T47D (cell line): ENCODE measurements at places on chromosomes 7 and 10.

DNA sequence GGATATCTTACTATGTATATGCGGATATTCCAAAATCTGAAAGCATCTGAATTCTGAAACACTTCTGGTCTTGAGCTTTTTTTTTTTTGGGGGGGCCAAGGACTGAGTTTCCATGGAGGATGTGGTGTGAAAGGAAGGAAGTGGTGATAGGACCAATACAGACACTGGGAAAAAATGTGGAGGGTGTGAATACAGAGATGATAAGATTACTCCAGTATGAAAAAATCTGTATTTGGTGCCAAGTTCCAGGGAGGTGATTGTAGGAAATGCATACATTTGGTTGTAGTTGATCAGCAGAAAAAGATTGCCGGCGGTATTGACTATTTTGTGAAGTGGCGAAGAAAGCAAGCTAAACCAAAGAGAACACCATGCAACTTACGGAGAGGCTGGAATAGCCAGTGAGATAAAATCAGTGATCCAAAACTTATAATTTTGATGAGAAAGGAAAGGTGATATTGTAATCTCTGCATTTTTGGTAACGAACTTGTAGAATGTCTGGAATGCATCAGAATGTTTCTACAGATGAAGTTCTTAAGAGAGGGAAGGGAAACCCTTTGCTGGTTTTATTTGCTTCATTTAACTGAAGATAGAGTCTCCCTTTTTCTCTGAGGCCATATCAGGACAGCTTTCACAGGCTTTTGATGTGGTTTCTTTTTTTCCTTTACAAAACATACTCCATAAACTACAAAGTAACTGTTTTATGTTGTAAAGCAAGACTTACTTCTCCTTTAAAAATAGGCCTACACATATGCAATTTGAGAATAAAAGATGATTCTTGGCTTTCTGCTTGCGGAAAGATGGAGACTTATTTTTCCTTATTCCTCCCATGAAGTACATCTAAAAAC lies 6.0 kb downstream of the WDR37 start:
- no peak for DNase-seq

DNA sequence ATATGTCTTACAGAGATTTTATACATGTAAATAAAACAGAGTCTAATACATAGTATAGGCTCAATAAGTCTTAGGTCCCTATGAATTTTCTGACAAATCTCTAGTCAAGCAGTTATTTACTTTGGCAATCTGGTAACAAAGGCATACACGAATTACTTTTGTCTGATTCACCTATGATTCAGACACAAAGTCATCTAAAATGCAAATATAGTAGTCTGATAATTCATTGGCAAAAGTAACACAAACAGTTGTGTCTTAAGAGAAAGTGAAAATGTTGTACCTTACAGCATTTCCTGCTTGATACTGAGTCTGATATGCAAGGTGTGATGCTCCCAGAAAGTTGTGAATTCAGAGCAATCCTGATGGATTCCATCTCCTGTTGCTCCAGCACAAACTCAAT lies 209.4 kb upstream of the PRSS1 start:
- no peak for DNase-seq

GRCh38 chr10:102681696-102682095 lies 32.5 kb downstream of the ARL3 start:
- no peak for DNase-seq

DNA sequence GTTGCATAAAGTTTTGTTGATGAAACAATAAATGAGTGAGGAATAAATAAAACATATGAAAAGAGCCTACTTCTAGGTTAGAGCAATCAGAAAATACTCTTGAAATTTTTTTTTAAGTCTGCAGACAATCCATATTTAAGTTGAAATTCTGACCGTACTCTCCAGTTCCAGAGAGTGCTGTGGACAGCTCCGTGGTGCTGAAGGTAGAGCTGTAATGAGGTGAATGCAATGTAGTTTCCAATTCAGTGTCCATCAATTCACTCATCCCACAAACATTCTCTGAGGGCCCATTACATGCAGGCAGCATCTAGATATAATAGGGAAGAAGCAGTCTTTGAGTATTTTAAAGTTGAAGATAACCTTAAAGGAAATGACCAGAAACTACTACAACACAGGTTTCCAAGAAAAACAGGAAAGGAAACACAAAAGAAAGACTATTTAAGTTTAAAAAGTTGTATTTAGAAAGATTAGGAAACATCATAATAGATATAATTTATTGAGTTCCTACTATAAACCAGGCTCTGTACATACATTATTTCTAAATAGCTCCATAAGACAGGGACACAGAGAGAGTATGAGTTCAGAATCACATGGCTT lies 44.0 kb upstream of the CRTAC1 start:
- peak; percentile 43 for DNase-seq

GRCh38 chr7:36278620-36279172 lies 111.0 kb upstream of the ANLN start:
- DNase-seq, result no peak

DNA sequence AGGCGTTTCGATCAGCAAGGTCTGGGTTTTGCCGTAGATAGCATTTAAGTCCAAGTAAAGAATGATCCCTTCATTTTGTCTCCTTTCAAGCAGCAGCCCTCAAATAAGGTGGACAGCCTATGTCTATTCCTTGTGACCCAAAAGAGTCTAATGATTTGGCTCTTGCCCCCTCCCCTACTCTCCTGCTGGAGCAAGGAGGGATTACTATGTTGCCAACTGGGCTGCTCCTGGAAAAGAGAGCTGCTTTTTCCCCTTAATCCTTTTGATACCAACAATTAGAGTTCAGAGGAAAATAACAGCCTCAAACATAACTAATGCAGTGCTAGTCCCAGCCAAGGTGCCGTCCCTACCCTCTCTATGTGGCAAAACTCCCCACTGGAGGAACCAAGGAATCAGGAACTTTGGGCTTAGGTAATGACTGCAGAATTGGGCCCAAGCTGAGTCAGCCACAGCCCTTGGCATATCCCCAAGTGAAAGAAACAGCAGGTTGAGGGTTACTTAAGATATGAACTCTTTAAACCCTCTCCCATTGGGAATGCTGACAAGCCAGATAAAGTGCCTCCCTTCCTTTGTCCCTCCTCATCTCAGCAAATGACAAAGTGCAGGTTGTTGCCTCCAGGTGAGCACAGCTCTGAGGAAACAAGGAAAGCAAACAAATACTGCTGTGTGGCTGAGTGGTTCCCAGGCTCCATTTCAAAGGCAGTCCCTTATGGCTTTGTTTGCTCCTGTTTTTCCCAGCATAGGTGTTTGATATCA lies 643.7 kb downstream of the INHBA start:
- DNase-seq, result no peak

GRCh38 chr7:28179120-28180030 lies 1.2 kb downstream of the JAZF1 start:
- peak; percentile 85 for DNase-seq

DNA sequence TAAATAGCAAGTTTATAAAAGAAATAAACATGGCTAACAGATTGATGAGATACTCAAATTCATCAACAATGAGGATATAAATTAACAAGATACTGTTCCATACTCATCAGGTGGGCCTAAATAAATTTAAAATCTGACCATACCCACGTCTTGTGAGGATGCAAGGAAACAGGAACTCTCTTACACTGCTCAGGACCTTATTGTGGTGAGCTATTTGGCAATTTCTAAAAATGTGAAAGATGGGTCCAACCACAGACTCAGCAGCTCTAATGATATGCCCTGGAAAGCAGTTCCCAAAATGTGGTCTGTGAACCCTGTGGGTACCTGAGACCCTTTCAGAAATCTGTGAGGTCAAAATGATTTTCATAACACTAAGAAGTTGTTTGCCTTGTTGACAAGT lies 21.5 kb downstream of the RPP38 start:
- no peak for DNase-seq

DNA sequence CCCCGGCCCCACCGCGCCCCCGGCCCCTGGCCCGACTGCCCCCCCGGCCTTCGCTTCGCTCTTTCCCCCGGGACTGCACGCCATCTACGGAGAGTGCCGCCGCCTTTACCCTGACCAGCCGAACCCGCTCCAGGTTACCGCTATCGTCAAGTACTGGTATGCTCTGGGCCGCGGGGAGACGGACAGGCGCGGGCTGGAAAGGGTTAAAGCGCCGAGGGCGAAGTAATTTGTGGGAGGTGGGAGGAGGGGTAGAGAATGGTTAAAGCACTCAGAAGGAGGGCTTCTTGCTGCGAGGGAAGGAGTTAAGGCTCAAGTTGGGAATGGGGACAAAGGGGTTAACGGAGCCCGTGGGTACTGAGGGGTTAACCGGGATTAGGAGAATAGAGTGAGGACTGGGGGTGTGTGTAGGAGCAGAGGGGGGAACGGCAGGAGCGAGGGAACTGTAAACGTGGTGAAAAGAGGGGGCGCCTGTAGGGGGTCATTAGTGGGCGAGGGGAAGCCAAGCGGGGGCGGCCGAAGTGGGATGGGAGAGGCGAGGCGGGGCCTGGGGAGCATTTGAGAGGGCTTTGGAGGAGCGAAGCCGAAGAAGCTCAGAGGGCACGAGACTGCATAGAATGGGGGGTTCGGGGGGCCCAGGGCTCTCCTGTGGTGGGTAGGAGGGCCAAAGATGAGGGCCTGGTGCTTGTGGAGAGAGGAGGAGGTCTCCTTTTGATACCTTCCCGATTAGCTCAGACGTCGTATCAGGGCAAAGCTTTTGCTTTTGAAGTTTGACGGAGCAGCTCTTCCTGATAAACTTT lies 605 bp downstream of the SUFU start:
- DNase-seq, result no peak

- DNase-seq, result no peak
Observed at GRCh38 chr7:127600885-127601284, 7.3 kb downstream of the FSCN3 start.

GRCh38 chr10:73873142-73873837 lies 1.1 kb downstream of the CAMK2G start:
- no peak for DNase-seq

DNA sequence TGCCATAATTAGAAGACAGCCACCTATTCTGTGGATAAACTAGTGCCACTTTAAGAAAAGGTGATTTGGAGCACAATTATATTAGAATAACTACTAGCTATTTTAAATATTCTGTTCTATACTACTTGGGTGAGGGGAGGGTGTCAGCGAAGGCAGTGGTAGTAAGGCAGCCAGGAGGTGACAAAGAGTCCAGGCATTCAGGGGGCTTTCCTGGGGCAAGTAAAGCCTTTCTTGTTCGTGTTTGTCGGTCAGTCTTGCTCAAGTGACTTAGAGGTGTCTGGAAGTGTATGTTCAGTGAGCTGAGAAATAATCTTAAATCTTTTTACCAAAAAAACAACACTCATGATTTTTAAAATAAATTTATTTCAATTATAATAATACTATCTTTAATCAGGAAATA lies 34.4 kb downstream of the ADD3 start:
- no peak for DNase-seq

GRCh38 chr10:118610577-118610976 lies 15.1 kb upstream of the PRLHR start:
- no peak for DNase-seq

GRCh38 chr10:112658900-112659638 lies 212.1 kb downstream of the VTI1A start:
- DNase-seq, result peak; percentile 58

GRCh38 chr10:84715911-84716310 lies 387.5 kb downstream of the CCSER2 start:
- DNase-seq, result peak; percentile 71

GRCh38 chr10:6990891-6991290 lies 410.8 kb upstream of the PRKCQ start:
- no peak for DNase-seq

- DNase-seq, result no peak
Observed at GRCh38 chr10:60479305-60480020, 89.8 kb upstream of the ANK3 start.

- DNase-seq, result no peak
Observed at GRCh38 chr7:30652698-30653641, 29.3 kb downstream of the CRHR2 start.

DNA sequence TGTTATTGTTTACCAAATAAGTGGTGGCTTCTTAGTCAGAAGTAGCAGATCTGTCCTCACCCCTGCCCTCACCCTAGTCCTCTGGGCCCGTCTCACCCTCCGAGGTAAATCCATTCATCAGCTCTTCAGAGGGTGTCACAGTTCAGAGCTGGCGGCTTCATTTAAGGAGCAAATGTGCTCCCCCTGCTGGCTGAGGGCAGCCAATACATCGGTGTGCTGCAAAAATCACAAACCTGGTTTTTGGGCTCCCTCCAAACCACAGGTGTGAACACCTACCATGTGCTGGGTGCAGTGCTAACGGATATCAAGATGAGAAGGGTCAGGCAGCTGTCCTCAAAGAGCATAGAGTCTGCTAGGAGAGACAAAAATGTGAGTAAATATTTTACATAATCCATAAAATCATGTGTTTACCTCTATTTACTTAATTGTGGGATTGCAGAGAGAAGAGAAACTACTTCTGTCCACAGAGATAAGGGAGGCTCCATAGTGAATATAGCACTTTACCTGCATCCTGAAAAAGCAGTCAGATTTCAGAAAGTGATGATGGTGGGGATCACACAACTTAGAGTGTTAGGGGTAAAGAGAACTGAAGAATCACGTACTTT lies 15.5 kb upstream of the CRTAC1 start:
- DNase-seq, result peak; percentile 77

- DNase-seq, result no peak
Observed at GRCh38 chr10:113183573-113183972, 233.5 kb downstream of the TCF7L2 start.

GRCh38 chr7:131897016-131897789 lies 340.8 kb upstream of the PODXL start:
- no peak for DNase-seq

- DNase-seq, result no peak
Observed at GRCh38 chr7:23014681-23015080, 751 bp upstream of the HYCC1 start.

- no peak for DNase-seq
Observed at GRCh38 chr10:7634142-7634894, 32.4 kb downstream of the ITIH5 start.

DNA sequence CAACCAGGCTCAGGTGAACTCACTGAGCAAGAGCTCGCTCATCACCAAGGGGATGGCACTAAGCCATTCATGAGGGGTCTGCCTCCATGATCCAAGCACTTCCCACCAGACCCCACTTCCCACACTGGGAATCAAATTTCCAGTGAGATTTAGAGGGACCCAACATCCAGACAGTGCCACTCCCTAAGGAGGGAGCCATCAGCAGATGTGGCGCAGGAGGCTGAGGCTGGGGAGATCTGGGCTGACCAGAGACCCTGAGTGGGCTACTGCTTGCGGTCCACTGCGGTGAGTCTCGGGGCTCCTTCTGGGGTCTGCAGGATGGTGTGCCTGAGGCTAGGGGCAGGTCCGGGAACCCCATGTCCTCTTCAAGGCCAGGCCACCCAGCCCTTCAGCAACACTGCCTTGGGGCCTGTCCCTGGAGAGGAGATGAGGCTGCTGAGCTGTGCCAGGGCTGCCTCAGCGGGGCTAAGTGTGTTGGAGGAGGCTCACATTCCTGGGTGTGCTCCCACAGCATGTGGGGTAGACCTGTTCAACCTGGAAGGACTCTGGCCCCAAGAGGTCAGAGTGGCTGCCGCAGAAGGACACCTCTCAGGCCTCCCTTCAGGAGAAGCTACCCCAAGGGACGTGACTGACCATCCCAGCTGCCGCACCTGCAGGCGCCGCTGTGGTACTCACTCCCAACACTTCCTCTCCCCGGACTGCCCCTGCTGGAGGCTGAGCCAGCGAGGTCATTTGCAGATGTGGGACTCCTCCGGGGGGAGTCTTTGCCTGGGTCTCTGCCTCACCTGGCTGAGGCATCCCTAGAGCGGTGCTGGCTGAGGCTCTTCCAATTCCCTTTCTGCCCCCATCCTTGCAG lies 22.3 kb upstream of the PCBD1 start:
- no peak for DNase-seq
